Activated naive CD4-positive, alpha-beta T cell (primary cell): ENCODE measurements at places on chromosomes 2 and 18.

- DNase-seq = no peak
These were observed 12.6 kb upstream of the ICA1L start for GRCh38 chr2:202883987-202884675.

DNA sequence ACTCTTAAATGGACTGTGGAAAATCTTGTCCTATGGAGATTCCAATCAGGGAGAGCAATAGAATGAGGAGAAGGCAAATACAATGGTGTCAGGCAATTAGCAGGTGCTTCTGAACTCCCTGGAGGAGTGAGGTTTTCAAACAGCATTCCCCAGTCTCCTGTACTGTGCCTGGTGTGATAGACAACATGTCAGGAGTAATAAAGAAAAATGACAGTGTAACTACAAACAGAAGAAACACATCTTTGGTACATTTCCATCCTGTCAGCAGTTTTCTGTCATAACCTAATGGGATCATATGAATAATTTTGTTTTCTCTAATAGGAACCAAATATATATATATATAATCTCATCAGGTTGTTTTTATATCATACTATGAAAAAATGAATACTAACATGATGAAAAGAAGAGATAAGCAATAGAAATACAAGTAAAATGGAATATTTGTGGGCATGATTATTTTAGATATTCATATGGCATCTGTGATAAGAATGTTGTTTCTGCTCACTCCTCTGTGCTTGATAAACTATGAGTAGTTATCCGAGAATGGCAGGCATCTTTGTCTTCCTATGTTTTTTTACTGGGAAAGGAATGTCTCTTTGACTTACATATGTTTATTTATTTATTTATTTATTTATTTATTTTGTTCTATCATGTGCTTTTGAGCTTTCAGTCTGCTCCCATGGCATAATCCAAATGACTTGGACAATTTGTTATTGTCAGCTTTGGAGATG, 441.7 kb downstream of the TXNL1 start:
- no peak for DNase-seq

DNA sequence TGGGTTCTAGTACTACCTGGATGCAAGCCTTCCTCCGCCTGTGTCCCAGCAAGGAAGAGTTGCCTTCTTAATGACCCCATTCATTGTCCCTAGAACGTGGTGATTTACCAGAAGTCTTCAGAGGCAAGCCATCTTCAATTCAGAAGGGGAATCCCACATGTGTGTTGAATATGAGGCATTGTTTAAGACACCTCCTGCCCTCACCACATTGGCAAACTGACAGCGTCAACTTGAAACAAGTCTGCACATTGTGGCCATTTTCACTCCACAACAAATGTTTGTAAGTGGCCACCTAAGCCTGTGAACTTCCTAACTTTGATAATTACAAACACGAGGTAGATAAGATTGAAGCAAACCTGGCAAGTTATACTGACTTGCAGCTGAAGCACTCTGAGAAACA, 83.7 kb downstream of the TCF7L1 start:
- no peak for DNase-seq

DNA sequence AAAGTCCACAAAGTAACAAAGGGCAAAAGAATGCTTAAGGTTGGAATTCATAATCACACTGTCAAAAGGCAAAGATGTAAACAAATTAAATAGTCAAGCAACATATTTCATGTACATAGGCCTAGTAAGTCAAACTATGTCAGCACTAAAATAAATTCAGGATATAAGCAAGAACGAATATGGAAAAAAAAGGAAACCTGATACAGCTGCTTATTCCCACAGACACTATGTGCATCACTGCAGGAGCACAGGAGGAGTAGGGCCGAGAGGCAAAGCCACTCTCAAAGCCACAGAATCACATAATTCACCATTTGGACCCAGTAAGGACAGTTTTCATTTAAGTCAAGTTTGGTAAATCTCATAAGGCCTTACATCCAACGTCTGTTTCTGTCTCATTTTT, 116.6 kb downstream of the SATB2 start:
- DNase-seq = no peak

DNA sequence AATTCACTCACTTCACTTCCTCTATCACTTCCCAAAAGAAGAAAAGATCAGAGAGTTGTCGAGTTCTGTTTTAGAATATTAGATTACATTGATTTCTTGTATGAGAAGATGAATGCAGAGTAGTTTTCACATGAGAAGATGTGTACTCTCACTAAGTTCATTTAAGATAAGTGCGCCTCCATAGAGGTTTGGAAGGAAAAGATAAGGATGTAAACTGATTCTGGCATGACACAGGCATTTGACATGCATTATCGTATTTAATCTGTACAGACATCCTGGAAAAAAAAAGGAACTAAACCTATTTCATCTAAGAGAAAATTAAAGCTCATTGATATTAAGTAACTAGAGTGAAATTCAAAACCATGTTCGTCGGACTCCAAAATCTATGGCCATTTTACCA, 152.2 kb upstream of the CRIM1 start:
- no peak for DNase-seq

GRCh38 chr2:70085711-70086277, 1.5 kb upstream of the PCBP1 start:
- no peak for DNase-seq

GRCh38 chr18:45161850-45162249, 453.4 kb upstream of the SLC14A2 start:
- no peak for DNase-seq

- no peak for DNase-seq
These were observed 143.4 kb downstream of the ADCYAP1 start for GRCh38 chr18:1048032-1048431.

- DNase-seq = no peak
These were observed 37.8 kb downstream of the KCTD18 start for GRCh38 chr2:200471928-200472645.

DNA sequence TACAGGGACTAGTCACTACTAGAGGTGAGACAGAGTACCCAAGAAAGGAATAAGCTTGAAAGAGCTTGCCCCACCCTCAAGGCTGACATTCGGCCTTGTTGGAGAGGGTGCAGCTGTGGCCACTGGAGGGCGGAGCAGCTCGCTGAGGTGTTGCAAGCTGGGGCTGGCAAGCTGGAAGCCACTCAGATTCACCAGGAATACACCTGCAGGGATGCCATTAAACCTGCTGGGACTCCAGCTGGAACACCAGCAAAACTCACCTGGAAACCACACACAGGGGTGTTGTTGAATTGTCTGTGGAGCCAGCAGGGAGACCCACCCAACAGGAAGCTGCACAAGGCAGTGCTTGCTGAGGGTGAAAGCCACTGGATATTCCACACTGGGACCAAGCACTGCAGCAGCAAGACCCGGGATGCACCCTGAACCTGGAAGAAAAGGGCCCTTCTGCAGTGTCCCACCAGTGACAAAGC, 26.1 kb downstream of the KCTD18 start:
- DNase-seq = no peak

GRCh38 chr18:32301976-32302743, 112.3 kb downstream of the MEP1B start:
- DNase-seq = no peak

- DNase-seq = no peak
These were observed 5.9 kb downstream of the ASXL3 start for GRCh38 chr18:33583901-33584300.

- no peak for DNase-seq
These were observed 157.9 kb upstream of the TTC39C start for GRCh38 chr18:23856466-23857163.

GRCh38 chr2:205905576-205905975, 180.4 kb downstream of the INO80D start:
- DNase-seq = no peak

- DNase-seq = no peak
These were observed 564 bp downstream of the GCC2 start for GRCh38 chr2:108449410-108450130.

GRCh38 chr2:38572167-38572566, 30.6 kb downstream of the HNRNPLL start:
- no peak for DNase-seq

GRCh38 chr2:119248751-119249150, 25.1 kb downstream of the STEAP3 start:
- no peak for DNase-seq

DNA sequence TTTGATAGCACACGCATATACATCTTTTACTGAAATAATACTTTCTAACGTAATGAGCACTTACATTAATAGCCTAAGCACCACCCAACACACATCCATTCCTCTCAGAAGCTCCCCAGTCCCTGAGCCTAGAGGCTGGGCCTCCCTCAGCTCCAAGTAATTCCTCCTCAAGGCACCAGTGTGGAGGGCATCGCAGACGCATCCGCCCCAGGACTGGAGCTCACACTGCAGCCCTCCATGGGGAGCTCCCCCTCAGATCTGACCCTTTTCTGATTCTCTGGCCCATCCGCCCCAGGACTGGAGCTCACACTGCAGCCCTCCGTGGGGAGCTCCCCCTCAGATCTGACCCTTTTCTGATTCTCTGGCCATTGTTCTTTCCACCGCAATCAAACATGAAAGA, 60.4 kb upstream of the SNTG2 start:
- DNase-seq = no peak

GRCh38 chr2:98509542-98510321, 65.1 kb downstream of the INPP4A start:
- no peak for DNase-seq

DNA sequence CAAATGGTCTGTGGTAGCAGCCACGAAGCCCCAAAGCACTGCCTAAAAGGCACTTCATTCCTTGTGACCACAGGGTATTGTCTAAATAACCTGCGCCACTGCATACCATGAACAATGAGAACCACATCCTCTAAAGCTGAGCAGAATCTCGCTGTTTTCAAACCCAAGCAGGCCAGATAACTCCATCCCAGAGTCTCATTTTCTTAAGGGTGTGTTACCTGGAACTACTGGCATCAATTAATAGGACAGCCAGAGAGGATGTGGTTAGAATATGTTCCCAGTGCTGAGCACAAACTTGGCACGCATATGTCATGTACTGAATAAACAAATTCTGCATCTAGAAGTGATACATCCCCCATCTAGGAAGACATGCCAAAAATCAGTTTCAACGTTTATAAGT, 13.0 kb downstream of the VPS4B start:
- DNase-seq = no peak

- DNase-seq = no peak
These were observed 588.1 kb downstream of the DCDC2C start for GRCh38 chr2:4291430-4291829.

GRCh38 chr2:47088371-47089082, 66.6 kb downstream of the STPG4 start:
- DNase-seq = no peak

GRCh38 chr2:50749216-50749615, 282.7 kb downstream of the NRXN1 start:
- DNase-seq = no peak

DNA sequence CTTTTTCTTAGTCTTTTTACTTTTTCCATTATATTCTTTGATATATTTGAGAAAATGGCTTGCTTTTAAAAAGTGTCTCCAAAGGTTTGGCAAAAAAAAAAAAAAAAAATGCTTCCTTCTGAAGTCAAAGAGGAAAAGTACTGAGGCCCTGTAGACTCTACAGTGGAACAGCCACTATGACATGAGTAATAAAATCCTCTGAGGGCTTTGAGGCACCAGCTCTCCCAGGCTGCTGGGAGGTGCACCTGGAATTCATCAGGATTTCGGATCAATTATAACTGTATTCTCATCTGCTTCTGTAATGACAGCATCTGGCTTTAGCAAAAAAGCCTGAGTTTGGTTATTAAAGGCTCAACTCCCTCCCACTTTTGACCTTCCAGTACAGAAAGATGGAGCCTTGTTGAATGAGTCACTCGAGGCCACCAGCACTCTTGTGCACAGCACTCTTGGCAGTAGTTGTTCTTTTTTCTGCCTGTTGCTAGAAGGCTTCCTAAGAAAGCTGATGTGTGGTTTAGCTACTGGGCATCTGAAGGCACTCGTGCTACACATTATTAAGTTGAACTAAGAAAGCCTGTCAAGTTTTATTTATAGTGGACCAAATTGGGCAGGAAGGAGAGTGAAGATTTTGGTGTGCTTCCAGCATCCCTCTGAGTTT, 131.3 kb downstream of the PRPF40A start:
- no peak for DNase-seq

GRCh38 chr2:6999211-6999877, 82.1 kb downstream of the RNF144A start:
- no peak for DNase-seq

DNA sequence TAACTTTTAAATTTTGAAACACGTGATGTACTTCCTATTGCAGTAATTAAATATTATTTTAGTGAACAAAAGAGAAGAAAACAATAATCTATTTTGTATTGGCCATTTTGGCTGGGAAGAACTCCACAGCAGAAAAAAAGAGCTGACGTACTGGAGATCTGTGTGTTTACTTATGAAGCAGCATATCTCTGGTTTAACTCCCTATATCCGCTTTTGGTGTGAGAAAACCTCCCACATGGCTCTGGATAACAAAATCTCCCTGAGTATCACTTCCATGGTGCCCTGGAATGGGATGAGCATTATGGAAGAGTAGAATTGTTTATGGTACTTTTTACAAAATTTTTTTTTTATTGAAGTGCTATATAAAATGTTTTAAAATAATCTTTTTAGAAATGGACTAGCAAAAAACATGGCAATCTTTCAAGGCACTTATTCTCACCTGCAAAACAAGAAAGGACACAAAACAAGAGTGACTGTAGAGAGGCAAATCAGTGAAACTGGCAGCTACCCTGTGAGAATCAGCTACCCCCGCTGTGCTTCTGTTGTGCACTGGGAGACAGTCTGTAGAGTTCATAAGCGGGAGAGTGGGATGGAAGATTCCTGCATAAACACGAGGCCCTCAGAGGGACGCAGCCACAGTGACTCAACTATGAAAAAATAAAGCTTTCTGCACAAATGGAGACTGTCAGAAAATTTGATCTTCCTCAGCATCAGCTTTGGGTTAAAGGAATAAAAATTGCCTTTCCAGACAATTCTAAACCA, 762.2 kb upstream of the HS6ST1 start:
- DNase-seq = no peak

GRCh38 chr18:11136241-11136640, 13.1 kb downstream of the PIEZO2 start:
- no peak for DNase-seq

DNA sequence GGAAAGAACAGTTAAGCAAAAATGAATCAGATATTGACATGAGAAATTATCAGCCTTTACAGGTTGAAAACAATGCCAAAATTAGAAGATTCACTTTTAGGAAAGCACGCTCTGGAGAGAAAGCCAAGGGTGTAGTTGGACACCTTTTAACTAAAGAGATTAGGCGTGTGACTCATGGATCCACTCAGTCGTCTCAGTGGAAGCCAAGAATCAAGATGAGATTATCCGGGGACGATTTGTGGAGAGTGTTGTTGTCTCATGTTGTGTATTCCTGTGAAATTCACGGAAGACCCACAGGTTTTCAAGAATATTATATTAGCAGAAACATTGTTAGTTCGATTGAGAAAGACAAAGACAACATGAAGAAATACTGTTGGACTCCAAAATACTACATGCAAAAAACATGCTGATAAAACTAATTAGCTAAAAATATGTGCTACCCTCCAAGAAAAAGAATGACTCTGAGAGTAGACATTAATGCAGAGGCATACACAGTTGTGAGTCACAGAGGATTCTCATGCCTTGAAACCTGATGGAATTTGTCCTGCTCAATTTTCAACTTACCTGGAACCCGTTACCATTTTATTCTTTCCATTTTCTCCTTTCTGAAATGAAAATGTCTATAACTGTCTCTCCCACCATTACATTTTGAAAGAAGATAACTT, 192.1 kb upstream of the RND3 start:
- no peak for DNase-seq

GRCh38 chr18:48771641-48772375, 179.0 kb downstream of the SMAD7 start:
- DNase-seq = no peak
